Activated CD4-positive, alpha-beta T cell treated with anti-CD3 and anti-CD28 coated beads, Interleukin-2, amount 50 U/mL, for 4 hours (primary cell): ENCODE measurements at places on chromosomes 6 and 20.

- no peak for DNase-seq
Observed at GRCh38 chr6:160118620-160119229, 2.9 kb upstream of the SLC22A1 start.

- DNase-seq = no peak
Observed at GRCh38 chr20:45283551-45284057, 23.0 kb upstream of the RBPJL start.

DNA sequence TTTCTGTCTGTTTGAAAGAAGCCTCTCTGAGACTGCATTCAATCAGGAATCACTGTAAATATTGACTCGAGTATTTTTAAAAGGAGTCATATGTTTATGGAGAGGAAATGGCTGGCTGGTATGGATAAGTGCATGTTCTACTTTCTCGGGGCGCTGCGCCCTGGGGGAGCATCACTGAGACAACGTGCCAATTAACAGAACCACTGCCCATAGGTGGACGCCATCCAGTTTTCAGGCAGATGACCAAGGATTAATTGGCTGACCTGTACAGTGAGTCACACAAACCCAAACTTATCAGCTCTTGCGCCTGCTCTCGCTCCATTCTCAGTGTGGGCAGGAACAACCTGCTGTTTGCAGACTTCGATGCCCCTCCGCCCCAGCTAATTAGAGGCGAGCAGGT is 571.2 kb downstream of the QKI start:
- DNase-seq = no peak

- no peak for DNase-seq
Observed at GRCh38 chr6:6545616-6546317, 42.8 kb upstream of the LY86 start.

- no peak for DNase-seq
Observed at GRCh38 chr6:8321671-8322404, 113.5 kb downstream of the SLC35B3 start.

DNA sequence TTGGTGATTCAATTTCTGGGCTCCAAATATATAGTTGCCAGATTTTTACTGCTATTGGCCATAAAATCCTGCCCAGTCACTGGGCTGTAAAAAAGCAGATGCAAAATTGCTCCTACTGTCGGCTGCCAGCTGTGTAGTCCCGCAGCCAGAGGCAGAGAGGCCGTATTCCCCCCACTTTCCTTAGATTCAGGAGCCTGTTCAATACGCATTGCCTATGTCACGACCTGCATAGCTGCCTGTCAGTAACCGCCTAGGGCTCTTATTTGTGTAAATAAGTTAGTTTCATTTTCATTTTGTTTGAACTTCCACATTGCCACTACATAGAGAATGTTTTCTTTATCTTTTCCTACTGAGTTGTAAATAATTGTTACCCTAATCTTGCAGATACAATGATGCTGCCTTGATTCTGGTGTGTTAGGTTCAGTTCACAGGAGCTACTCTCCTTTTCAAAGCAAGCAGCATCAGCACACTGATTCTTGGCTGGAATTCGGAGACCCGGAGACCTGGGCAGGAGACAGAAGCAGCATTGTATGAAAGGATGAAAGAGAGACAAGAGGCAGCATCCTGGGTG is 46.0 kb upstream of the UST start:
- DNase-seq = no peak

- no peak for DNase-seq
Observed at GRCh38 chr6:113185299-113185698, 671.8 kb upstream of the MARCKS start.

DNA sequence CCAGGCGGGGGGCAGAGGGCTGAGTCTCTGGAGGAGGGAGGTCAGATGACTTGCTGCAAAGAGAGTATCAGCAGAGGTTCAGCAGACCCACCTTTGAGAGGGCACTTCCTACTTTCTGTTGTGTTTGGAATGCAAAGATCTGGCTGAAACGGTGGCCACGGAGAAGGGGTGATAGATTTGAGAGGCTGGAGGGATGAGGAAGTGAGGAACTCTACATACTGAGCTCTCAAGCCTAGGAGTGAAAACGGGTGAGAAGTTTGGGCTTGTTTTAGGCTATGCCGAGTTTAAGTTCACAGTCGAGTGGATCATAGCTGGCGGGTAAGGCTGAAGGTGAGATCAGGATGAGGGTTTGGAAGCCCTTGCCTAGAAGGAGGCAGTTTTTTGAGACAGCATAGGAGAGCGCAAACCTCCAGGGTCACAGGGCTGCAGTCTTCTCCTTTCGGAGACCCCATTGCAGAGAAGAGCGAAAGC is 477 bp upstream of the ITPA start:
- no peak for DNase-seq

DNA sequence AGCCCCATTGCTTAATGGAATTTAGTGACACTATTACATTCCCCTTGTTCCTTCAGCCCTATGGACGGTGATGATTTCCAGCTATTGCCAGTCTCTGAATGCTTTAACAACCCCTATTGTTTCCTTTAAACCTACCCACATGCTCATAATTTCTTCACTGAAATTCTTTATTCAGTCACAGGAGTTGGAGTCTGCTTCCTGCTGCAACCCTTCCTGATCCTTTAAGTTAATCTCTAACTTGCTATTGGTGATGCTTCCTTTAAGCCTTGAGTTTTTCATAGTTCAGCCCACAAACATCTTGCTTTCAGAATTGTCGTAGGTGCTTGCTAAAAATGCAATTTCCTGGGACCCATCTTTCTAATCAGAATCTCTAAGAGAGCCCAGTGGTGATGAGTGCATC is 66.3 kb upstream of the TNFAIP3 start:
- no peak for DNase-seq

- DNase-seq = peak; percentile 36
Observed at GRCh38 chr6:111482188-111482958, 645 bp downstream of the REV3L start.

- no peak for DNase-seq
Observed at GRCh38 chr20:54184071-54184470, 10.3 kb upstream of the CYP24A1 start.

DNA sequence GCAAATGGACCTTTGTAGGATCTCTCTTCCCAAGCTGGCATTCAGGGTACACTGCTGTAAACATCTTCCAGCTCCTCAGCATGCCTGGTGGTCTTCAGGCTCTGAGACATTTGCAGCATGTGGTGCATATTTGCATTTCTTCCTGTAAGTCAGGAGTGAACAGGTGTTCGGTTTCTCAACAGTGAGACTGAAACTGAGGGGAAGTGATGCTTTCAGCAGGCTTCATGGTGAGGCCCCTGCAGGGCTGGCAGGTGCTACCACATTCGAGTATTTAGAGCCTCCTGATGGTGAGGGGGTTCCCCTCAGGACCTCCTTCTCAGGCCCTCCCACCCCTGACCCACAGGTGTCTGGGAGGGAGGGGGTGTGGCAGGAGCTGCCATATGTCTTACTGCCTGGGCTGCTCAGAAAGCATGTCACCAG is 15.1 kb downstream of the MYBL2 start:
- no peak for DNase-seq

GRCh38 chr20:31594002-31594557 is 11.0 kb upstream of the ID1 start:
- no peak for DNase-seq

DNA sequence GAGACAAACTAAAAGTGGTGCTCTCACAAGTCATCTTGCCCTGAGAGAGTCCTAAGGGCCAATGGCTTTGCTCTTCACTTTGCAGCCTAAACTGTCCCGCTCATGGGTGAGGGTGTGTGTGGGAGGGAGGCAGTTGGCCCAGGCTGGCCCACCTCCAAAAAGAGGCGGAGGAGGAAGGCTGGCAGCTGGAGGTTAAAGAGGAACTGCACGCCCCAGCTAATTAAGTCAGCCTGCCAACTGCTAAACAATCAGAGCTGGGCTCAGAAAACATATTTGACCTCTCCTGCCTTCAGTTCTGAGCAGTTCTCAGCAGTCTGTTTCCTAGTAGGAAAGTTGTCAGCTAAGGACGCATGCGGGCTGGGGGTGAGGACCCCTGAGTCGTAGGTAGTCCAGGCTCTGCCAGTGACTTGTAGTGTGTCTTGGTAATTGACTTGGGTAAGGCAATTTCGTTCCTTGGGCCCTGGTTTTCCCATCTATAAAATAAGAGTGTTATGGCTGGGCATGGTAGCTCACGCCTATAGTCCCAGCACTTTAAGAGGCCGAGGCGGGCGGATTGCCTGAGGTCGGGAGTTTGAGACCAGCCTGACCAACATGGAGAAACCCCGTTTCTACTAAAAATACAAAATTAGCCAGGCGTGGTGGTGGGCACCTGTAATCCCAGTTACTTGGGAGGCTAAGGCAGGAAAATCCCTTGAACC is 17.0 kb downstream of the GSS start:
- no peak for DNase-seq

DNA sequence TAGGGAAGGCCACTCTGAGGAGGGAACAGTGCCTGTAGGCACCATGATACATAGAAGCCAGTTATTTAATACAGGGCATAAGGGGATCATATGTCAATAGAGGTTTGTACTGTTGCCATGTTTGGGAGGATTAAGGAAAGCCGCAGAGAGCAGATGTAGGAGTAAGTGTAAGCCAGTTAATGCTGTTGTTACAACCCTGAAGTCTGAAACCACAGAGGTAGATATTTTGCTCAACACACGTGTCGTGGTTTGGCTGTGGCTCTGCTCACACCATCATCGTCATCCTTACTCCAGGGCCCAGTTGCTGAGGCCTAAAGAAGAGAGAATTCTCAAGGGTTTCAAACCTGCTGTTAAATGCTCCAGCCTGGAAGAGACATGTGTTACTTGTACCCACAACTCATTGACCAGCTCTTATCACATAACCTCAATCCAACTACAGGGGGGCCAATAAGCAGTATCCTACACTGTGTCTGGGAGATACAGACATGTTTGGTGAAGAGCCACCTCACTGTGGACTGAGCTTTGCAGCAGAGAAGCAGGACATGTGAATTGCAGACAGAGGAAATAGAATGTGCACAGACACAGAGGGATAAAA is 31.0 kb upstream of the PSMF1 start:
- DNase-seq = no peak

DNA sequence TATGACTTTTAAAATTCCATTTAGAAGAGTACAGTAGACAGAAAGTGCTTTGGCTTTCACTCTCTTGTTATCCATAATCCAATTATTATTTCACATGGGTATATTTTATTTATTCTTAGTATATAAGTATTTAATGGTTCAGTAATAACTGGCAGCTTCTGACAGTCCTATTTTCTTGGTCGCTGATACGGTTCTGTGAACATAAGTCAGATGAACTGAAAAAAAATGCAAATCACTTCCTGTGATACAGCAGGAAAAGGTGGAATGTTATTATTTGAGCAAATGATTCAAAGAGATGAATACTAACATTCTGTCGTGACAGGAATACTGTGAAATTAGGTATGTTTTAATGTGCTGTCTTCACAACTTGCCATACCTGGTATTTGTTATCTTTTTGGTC is 132.3 kb downstream of the ARHGAP18 start:
- no peak for DNase-seq

GRCh38 chr20:53157443-53158408 is 185.6 kb downstream of the TSHZ2 start:
- DNase-seq = no peak

- DNase-seq = no peak
Observed at GRCh38 chr6:142326540-142326939, 24.7 kb downstream of the ADGRG6 start.

DNA sequence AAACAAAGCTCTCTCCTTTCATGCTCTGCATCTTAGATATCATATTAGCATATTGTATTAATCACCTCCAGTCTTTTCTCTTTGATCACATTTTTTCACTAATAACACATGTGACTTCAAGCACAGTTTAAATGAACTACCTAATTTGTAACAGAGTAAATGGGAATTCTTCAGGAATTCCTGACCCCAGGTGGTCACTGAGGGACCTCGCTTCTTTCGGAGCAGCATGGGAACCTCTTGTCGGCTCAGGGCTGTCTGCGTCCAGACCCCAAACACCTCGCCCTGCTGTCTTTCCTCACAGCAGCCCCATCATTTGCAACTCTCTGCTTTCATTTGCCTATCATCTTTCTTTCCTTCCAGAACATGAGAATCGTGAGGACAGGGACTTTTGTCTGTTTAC is 103.5 kb downstream of the DACT2 start:
- DNase-seq = no peak

DNA sequence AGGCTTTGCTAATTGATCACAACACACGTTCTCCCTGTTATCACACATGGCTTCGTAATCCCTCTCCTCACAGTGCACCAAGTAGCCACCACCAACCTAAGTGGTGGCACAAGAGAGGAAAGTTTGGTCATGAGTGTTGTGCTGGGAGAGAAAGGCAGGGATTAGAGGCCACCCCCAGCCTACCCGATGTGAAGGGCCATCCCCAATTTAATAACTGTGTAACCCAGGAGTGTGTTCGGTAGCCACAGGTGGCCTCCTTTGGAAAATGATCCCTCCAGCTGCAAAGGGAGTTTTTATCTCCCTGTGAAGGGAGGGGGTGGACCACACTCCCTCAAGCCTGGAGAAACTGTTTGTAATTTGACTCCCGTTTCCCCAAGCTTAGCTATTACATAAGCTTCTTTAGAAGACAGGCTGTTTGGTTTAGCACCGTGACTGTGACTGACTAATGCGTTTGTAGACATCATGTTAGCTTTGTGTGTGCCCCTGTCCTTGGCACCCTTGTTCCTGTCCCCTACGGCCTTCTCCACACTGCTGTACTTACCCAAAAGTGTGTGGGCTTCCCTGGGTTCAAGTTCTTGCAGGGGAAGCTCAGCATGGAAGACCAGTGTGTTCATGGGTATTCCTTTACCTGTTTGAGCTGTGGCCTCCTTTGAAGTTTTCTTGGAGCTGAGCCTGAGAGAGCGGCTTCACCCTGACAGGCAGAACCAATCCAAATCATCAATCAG is 20.6 kb downstream of the PPP1R16B start:
- DNase-seq = no peak

GRCh38 chr6:120273411-120273810 is 923.9 kb upstream of the MAN1A1 start:
- no peak for DNase-seq

DNA sequence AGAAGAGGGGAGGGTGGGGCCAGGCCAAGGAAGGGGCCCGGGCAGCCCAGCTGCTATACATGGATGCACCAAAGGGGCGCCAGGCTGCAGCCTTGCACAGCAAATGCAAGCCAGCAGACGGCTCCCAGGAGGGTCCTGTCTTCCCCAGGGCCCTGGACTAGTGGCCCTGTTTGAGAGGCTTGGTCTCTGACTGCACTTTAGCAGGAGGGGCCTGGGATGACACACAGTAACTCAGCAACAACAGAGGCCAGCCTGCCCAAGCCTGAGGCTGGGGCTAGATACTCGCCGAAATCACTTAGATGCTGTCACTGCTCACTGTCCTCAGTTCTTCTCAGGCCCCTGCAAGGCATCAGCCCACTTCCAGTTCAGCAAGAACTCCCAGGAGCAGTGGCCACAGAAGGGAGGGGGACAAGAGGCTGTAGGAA is 73.5 kb downstream of the TRAM2 start:
- DNase-seq = no peak

DNA sequence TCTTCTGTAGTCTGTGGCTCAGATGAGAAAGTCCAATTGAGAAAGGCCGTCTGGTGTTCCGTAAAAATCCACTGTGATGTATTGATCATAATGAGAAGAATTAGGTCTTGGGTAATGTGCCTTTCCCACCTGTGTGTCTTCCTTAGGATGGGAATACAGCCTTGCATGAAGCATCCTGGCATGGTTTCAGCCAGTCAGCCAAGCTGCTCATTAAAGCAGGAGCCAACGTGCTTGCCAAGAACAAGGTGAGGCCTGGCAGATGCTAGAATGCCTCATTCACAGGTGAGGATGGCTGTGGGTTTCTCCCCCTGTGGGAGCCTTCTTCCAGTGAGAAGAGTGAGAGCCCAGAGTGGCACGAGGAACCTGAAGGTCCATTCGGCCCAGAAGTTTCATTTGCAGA is 32.7 kb downstream of the LYRM2 start:
- DNase-seq = no peak
